ENCODE measurements at places on chromosomes 7 and 10.

DNA sequence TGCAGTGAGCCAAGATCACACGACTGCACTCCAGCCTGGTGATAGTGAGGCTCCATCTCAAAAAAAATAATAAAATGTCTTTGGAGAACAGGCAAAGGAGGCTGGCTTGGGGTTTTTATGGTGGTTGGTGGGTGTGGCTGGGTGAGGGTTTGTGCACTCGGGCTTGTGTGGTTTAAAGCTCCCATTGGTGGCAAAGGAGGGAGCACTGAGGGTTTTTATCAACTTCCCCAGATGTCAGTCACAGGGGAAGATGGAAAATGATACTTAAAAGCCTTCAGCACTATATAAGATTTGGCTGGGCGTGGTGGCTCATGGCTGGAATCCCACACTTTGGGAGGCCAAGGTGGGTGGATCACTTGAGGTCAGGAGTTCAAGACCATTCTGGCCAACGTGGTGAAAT, 16.3 kb upstream of the RNF216 start:
- no peaks in the 10 kb centered on the region for H3K4me1 ChIP-seq
- no peaks in the 10 kb centered on the region for H3K27me3 ChIP-seq
- H3K36me3 ChIP-seq = no peaks in the 10 kb centered on the region
- no peak for DNase-seq
- no peak overlapping the region for H3K27ac ChIP-seq
- no peak overlapping the region for H3K4me3 ChIP-seq

GRCh38 chr7:128204455-128204854, 36.6 kb upstream of the LEP start:
- no peak for DNase-seq
- H3K4me1 ChIP-seq = peaks cover 11% of the 10 kb centered on the region
- no peaks in the 10 kb centered on the region for H3K36me3 ChIP-seq

DNA sequence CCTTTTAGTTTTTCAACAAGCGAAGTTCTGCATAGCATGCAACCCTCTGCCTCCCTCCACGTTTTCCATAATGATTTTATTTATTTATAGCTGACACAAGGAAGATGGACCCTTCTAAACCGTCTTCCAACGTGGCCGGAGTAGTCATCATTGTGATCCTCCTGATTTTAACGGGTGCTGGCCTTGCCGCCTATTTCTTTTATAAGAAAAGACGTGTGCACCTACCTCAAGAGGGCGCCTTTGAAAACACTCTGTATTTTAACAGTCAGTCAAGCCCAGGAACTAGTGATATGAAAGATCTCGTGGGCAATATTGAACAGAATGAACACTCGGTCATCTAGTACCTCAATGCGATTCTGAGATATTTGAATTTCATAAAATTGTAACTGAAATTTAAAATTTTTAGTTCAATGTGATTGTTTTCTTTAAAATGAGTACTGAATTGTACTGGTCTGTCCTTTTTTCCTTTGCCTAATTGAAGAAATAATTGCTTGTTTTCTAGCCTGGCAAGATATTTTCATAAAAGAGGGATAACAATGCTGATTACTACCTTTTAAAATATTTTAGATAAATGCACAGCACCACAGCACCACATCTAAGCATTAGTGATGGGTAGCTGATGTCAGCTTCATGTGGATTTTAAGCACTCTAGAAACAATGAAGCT, 41.5 kb upstream of the SLC39A12 start:
- no peak overlapping the region for H3K27ac ChIP-seq
- no peaks in the 10 kb centered on the region for H3K4me1 ChIP-seq
- no peaks in the 10 kb centered on the region for H3K36me3 ChIP-seq
- H3K27me3 ChIP-seq = peaks cover 7% of the 10 kb centered on the region

- H3K4me1 ChIP-seq = no peaks in the 10 kb centered on the region
- H3K27ac ChIP-seq = no peak overlapping the region
- no peaks in the 10 kb centered on the region for H3K36me3 ChIP-seq
- H3K27me3 ChIP-seq = peaks cover 11% of the 10 kb centered on the region
- no peak overlapping the region for H3K4me3 ChIP-seq
Measured at GRCh38 chr10:77195101-77195500, 442.5 kb downstream of the KCNMA1 start.

- no peak overlapping the region for H3K27ac ChIP-seq
- no peaks in the 10 kb centered on the region for H3K27me3 ChIP-seq
- DNase-seq = no peak
- H3K4me1 ChIP-seq = no peaks in the 10 kb centered on the region
Measured at GRCh38 chr7:80724249-80724871, 85.9 kb downstream of the CD36 start.

All from activated B cell treated with CpG ODN at 0.5 μM for 24 hours (primary cell).